ENCODE measurements at places on chromosomes 2 and 18.

DNA sequence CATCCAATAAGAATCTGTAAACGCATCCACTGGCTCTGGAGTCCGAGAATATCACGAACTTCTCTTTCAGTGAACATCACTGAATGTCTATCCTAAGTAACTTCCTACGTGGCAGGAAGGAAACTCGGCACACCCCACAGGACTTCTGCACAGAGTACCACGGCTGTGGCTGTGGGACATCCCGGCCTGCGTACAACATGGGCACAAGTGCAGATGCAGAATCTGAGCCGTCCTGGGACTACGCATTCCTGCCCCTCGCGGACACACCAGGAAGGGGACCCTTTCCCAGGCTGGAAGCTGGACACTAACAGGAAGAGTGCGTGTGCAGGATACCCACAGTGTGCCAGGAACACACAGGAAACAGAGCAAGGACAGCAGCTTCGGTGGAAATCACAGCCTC is 60.6 kb downstream of the ZNF516 start:
- DNase-seq, result no peak

GRCh38 chr2:218482651-218483050 is 63.7 kb downstream of the VIL1 start:
- DNase-seq, result no peak

- no peak for DNase-seq
Observed at GRCh38 chr2:68901199-68901514, 30.0 kb upstream of the BMP10 start.

DNA sequence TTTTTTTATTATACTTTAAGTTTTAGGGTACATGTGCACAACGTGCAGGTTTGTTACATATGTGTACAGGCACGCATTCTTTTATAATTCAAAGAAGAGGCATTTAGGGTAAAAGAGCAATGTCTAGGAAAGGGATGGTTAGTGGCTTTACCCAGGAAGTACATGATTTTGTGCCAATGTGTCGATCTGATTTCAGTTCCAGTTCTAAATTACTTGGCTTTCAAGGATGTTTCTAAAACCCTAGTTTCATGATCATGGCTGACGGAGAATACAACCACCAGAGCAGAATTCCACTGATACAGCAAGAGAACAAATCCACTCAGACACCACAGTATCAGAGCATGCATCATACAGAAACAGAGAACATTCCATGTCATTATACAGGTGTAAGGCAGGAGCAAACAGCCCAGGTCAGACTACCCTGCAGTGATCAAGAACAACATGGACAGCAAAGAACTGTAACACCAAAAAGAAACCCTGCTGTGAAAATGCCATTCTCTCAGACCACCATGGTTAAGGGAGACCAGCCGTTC is 116.7 kb upstream of the STK17B start:
- DNase-seq, result no peak

DNA sequence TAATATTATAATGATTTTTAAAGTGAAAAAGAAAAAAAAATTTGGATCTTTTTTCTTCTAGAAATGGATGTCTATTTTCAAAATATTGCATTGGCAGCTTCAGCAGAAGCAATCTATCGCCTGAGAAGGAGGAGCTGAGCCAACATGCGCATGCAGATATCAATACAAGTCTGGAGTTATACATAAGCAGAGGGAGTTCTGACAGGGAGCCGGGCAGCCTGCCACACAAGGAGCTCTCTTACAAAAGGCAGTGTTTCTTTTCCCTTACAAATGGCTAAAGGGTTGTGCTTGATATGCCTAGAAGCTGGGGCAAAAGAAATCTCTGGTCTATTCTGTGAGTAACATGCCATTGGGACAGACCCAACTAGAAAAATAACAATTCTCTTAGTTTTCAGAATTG is 291.9 kb upstream of the TRIB2 start:
- no peak for DNase-seq

DNA sequence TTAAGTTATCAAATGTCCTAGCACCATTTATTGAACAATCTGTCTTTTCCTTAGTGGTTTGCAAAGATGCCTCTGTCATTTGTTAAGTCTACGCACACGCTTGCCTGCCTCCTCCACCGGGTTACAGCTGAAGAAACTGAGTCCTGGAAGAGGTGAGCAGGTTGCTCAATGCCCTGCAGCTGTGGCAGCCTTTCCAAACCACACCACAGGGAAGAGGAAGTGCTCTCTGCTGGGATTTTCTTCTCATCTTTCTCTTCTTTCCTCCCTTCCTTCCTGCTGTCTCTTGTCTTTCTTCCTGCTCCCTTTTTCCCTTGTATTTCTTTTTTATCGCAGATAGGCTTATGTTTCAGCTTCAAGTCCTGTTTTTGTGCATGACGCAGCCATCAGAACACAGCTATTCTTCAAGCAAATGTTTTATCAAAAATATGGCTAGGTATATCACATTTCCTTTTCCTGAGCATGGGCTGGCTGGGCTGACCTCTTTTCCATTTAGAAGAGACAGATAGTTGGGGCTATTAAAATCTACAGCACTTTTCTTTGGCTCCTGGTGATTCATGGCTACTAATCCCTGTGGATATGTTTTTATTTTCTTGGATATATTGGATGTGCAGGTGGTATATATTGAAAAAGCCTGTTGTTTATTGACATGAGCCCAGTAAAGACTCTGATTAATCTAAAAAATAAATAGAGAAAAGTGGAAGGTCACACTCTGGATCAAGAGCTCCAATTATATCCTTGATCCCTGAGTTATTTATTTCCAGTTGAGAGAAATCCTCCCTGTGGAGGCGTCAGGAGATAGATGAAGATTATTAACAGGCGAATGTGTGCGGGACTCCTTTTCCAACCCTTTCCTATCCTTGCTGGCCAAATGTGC is 214.6 kb downstream of the TSN start:
- DNase-seq, result peak; percentile 16

DNA sequence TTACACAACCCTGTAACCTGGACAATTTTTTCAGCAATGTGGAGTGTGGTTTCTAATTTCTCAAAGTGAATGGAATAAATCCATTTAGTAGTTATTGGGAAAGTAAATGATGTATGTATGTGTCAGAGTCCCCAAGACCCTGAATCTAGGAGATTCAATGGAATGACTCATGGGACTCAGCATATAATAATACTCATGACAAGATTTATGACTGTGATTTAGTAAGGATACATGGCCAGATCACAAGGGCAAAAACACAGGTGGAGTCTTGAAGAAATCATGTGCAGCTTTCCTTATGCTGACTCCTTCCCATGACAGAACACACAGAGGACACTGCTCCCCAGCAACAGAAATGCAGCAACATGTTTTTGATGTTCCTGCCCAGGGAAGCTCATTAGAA is 1877.7 kb upstream of the LRRTM1 start:
- no peak for DNase-seq

- DNase-seq, result peak; percentile 17
Observed at GRCh38 chr2:176744146-176744545, 468.4 kb upstream of the HNRNPA3 start.
